AG10803 (cell line): ENCODE measurements at places on chromosomes 1 and 21.

DNA sequence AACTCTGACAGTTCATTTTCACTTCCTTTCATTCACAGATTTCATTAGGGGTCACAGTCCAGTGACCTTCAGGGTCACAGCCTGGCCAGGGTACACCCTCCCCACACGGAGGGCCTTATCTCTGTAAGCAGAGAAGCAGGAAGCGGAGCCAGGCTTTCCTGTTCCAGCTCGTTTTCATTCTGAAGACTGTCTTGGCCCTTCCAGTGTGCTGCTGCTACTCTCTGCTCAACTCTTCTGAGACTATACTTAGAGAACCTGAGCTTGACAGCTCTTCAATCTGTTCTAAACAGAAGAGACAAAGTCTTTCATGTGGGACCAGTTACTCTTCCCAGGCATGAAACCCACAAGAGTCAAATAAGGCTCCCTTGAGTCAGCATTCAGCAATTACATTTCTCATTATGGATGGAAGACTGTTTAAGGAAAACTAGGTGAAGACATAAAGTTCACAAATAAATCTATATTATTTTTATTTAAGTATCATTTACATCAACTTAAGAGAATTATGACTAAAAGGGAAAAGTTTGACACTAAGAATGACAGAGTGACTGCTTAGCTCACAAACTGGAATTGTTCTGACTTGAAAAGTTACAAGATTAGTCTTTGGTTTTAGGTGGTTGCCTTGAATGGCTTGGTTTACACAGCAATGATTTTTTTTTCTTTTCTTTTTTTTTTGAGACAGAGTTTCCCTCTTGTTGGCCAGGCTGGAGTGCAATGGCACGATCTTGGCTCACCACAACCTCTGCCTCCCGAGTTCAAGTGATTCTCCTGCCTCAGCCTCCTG lies 4.8 kb upstream of the TDRD10 start:
- no peak for DNase-seq

- DNase-seq = no peak
Observed at GRCh38 chr1:10173582-10173981, 36.8 kb upstream of the KIF1B start.

DNA sequence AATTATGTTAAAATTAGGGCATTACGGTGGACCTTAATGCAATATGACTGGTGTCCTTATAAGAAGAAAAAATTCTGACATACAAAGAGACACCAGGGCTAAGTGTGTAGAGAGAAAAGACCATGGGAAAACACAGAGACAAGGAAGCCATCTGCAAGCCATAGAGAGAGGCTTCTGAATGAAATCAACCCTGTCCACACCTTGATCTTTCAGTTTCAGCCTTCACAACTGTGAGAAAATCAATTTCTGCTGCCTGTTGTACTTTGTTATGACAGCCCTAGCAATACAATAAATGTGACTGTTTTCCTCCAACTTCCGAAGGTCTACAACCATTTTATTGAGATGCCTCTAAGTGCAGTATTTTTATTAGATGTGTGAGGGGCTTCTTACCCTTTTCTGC lies 1407.2 kb downstream of the MRPL39 start:
- DNase-seq = no peak

- no peak for DNase-seq
Observed at GRCh38 chr1:226611301-226611700, 62.7 kb downstream of the STUM start.

DNA sequence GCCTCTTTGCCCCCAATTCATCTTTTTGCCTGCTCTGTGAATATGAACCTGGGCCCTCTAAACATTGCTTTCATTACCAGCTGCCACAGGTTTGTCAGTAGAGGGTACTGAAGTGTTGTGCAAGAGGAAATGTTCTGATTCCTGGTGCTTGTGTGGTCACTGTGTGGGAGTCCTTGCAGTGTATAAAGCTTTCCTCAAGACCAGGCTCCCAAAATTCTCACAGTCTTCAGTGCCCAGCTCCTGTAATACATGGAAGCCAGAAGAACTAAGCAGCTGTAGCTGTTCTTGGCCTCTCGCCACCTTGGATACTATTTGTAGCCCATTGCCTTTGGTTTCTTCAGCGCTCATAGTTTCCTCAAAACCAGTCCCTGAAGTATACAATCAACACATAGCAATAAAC lies 1046.2 kb downstream of the BRINP3 start:
- no peak for DNase-seq

DNA sequence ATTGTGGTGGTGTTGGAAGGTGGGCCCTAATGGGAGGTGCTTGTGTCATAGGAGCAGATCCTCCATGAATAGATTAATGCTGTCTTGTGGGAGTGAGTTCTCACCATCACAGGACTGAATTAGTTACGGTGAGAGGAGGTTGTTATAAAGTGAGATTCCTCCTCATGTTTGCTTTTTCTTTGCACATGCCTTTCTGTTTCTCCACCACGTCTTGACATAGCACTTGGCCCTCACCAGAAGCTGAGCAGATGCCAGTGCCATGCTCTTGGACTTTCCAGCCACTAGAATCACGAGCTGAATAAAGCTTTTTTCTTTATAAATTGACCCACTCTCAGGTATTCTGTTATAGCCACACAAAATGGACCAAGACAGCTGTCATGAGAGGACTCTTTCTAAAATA lies 194.8 kb downstream of the PTPRU start:
- DNase-seq = no peak

- no peak for DNase-seq
Observed at GRCh38 chr1:168410464-168410863, 129.8 kb downstream of the TBX19 start.

- no peak for DNase-seq
Observed at GRCh38 chr1:243312952-243313634, 57.3 kb downstream of the SDCCAG8 start.

DNA sequence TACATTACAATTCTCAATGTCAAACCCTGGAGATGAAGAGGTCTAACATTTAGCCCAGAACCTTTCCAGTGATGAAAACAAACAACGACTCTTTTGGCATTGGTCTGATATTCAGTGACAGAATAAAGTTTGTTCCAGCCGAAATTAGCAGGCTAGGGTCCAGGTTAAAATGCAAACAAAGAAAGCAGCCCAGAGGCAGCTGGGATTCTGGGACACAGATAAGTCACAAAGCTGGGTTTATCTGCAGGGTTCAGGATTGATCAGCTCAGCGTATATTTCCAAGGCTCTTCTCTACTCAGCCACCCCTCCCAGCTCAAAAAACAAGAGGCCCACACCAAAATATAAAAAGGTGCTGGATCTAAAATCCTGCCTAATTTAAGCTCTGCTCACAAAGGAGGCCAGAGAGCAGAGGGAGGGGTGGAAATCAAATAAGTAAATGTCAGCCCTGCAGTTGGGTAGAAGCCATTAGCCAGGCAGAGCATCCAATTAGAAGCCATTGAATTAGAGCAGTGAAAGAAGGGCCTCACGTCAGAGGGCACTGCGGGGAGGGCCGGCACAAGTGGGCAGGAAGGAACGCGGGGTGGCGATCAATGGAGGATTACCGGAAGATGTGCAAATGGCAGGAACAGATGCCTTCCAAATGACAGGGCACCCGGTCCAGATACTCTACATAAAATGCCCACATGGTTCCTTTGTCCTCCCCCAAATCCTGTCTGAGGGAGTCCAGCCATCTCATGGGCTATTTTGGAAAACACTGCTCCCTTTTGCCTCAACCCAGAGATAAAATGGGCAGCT lies 3.2 kb upstream of the KLHDC8A start:
- no peak for DNase-seq

DNA sequence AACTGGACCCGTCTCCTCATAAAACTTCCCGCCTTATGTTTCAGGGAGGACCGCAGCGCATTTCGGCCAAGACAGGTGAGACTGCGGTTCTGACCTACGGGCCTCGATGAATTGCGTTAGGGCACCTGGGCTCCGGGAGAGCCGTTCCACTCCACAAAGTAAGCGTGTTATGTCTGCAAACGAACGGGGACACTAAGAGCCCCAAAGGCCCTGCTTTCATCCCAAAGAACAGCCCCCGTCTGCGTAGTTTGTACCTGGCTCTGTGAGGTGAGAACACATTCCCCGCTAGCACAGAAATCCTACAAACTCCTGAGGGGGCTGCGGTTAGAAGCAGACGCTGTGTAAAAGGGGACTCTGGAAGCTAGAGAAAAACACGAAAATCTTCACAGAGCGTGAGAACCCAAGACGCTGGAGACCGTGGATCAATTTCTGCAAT lies 41.6 kb upstream of the PPIAL4F start:
- DNase-seq = no peak
